ENCODE measurements at places on chromosomes 7 and 10. TPM values are rescaled to one million over a fixed set of nuclear protein-coding genes. Genes with fewer than 3 reads are reported as not detected.

GRCh38 chr7:7516156-7516555 lies 19.5 kb downstream of the COL28A1 start:
- DNase-seq: no peak

DNA sequence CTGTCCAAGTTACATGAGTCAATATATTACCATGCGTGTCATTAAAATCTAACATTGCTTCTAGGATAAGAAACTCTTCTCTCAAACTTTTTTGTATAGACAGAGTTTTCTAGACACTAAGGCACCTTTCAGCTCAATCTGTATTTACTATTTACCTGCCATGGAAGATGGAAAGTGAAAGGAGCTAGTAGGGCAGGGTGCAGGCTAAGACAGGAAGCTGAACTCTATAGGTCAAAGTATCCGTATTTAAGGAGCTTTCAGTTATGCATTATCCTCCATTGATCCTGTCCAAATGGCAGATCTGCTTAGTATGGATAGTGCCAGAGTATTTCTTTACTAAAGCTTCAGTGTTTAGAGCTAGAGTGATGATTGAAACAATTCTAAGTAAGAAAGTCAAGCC lies 612.8 kb downstream of the IPMK start:
- DNase-seq: no peak

DNA sequence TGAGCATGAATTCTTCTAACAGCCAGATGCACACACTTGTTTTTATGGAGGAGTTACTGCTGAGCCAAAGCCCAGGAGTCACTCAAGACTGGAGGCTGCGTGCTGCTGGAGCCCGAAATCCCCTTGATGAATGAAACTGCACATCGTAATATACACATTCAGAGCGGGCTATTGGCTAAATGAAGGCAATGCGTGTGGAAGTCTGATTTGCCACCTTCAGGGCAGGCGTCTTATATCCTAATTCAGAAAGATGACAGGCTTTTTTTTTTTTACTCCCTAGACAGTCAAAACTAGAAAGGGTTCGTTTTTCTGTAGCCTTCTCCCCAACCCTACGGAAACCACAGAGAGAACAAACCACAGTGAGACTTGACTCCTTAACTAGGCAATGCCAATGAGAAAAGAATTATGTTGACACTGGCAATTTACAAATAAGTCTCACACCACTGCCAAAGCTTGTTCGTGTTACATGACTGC lies 227.2 kb upstream of the KLF14 start:
- DNase-seq: no peak

DNA sequence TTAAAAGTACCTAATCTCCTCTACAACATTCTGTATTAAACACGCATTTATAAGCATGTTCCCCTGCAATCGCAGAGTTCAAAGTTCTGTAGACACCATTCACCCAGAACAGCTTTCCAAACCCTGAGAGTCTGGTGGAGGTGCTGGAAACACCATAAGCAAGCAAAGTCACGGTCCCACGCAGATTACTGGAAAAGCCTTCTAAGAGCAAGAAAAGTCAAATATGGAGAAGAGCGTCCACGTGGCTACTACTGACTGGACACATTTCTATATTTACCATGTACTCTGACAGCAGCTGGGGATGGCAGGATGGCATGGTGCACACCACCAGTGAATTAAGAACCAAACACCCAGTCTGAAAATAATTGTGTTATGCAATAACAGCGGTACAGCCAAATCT lies 97.7 kb downstream of the PARD3 start:
- no peak for DNase-seq

DNA sequence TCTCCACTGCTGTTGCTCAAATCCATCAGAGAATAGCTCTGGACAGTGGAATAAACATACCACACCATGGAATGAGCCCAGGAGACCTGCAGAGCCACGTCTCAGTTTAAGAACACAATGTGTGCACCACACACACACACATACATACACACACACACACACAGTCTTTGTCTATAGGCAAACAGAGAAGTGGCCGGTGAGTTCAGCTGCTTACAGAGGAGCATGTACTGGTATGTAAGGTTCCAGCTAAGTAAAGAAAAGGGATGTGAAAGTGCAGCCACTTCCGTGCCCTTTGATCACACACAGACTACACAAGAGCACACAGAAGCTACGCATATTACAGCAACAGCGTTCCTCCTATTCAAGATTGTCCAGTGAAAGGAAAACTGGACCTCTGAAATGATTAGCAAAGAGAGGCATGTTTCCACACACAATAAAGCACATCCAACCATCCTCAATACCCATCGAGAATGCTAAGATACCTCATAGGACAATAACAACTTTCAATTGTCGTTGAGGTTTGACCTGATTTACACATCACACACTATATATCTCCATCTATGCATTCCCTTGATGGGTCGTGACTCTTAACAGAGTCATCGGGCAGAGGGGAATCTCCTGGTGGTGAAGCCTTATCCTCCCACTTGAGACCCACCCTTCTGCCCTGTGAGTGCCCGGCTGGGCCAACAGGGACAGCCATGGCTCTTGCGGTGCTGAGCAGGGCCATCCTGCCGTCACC lies 23.6 kb downstream of the SLC35B4 start:
- DNase-seq: no peak

DNA sequence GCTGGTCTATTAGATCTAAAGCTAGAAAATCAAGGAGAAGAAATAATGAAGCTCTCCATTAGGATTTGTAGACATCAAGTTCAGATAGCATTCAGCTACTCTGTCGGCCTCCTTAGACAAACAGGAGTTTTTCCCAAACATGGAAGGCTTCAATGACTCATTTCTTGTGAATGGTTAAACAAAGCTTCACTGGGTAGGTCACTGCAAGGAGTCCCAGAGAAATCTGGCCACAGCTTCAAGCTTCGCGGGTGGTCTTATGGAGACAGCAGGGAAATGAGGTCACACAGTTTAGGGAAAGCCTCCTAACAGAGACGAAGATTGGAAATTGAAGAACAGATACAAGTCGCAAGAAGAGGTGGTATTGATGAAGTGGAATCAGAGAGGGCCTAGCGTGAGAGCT lies 22.6 kb upstream of the LRRC72 start:
- peak; percentile 23 for DNase-seq

- DNase-seq: no peak
These were observed 5.3 kb upstream of the PRKRIP1 start for GRCh38 chr7:102390697-102391484.

Gene LAMB1
- 245 TPM for total RNA-seq

Gene LMOD2
- not detected for total RNA-seq

Gene UCN3
- total RNA-seq: not detected

Gene WIPF3
- total RNA-seq: 0.68 TPM
